ENCODE measurements at places on chromosomes 1 and 21.

DNA sequence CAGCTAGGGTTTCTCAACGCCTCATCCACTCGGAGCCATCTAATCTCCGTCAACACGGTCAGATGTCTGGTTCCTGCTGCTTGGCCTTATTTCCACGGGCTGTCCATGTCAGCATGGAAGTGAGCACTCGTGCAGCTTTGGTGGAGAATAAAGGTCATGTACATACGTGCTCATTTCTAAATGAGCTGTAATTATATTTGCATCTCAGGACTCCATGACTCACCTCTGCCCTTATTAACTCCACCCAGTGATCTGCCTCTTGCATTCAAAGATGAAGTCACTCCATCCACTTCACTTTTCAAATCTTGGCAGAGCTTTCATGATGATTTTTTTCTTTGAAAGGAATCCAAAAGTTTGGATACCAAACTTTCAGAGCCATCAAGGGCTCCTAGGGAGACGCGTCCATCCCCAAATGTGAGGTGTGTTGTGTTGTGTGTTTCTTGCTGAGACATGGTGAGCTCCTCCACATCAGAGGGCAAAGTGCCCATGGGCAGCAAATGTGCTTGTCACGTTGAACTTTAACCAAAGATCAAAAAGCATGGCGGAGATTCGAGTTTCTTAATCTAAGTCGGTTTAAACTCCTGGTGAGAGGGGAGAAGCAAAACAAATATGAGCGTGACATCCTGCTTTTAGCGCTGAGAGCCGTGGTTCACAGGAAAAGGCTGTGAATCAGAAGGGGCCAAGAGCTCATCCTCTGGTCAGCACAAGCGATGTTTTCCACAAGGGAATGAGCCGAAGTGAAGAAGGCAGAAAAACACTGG, 68.6 kb upstream of the ERRFI1 start:
- DNase-seq: no peak

DNA sequence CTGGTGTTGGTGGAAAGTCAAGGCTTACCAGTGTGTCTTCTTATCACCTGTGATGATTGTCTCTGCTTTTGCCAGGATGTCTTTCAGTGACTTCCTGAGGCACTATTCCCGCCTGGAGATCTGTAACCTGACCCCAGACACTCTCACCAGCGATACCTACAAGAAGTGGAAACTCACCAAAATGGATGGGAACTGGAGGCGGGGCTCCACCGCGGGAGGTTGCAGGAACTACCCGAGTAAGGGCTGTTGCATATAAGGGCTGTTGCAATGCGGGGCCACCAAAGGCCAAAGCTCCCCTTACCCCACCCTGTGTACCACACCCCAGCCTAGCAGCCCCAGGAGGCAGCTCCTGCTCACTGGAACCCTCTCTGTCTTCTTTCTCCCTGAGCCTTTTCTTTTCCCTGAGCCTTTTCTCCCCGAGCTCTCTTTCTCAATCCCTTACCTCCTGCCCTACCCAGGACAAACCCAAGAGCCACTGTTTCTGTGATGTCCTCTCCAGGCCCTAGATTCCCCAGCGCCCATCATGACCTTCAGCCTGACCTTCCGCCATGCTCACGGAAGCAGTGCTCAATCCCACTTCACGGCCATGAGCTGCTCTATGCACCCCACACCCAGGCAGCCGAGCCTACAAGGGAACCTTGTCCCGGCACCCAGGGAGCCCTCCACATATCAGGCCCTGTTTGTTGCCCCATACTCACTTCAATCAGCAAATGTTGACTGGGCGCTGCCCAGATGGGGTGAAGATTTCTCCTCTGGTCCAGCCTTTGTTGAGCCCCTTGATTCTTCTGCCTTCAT, 40.6 kb downstream of the CAPN2 start:
- no peak for DNase-seq

DNA sequence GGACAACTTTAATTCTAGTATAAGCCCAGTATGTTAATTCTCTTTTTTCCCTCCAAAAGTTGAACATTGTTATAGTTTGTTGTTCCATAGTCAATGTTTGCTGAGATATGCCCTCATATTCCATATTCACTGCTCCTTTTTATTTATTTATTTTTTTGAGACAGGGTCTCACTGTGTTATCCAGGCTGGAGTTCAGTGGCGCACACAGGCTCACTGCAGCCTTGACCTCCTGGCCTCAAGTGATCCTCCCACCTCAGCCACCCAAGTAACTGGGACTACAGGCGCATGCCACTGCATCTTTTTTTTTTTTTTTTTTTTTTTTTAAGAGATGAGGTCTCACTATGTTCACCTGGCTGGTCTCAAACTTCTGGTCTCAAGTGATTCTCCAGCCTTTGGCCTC, 38.7 kb downstream of the GFI1 start:
- no peak for DNase-seq

- no peak for DNase-seq
These were observed 201.2 kb downstream of the TGFB2 start for GRCh38 chr1:218546314-218546713.
